ENCODE measurements at places on chromosomes 13 and 19. TPM values are rescaled to one million over a fixed set of nuclear protein-coding genes. Genes with fewer than 3 reads are reported as not detected.

PNKP gene
- total RNA-seq, result 144 TPM

SOX21 gene
- not detected for total RNA-seq

SLC25A23 gene
- total RNA-seq, result 35.5 TPM

TNNT1 gene
- not detected for total RNA-seq

BLOC1S3 gene
- 22.8 TPM for total RNA-seq

ODAD3 gene
- not detected for total RNA-seq

LYPD5 gene
- total RNA-seq, result 1.9 TPM

MLNR gene
- not detected for total RNA-seq

KCNC3 gene
- total RNA-seq, result 1.4 TPM

GRCh38 chr13:52009946-52010345 is 1.3 kb downstream of the ATP7B start:
- no peaks in the 10 kb centered on the region for H3K36me3 ChIP-seq
- no peak overlapping the region for H3K27ac ChIP-seq
- no peak overlapping the region for H3K4me3 ChIP-seq
- H3K27me3 ChIP-seq, result peaks cover 39% of the 10 kb centered on the region
- H3K4me1 ChIP-seq, result peaks cover 5% of the 10 kb centered on the region
- DNase-seq, result no peak

DNA sequence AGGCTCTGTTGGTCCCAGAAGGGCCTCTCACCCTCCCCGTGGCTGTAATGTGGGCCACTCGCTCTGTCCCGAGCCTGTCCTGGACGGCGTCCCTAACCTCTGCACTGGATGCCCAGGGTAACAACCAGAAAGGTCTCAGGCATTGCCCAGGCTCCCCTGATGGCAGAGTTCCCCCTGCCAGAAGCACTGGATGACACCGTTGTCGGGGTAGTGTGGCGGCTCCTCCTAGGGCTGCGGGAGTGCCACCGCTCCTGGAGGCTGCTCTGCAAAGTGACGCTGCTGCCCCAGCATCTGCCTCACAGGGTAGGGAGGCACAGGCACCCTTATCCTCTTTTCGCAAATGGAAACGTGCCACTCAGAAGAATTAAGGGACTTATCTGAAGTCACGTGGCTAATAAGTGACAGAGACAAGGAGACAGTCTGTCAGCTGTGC is 32.0 kb downstream of the MPHOSPH8 start:
- H3K4me3 ChIP-seq, result no peak overlapping the region
- H3K4me1 ChIP-seq, result peaks cover 9% of the 10 kb centered on the region
- DNase-seq, result no peak
- peaks cover 43% of the 10 kb centered on the region for H3K36me3 ChIP-seq

GRCh38 chr19:6761053-6761676 is 6.1 kb downstream of the SH2D3A start:
- peaks cover 16% of the 10 kb centered on the region for H3K4me1 ChIP-seq
- H3K36me3 ChIP-seq, result peaks cover 23% of the 10 kb centered on the region
- no peaks in the 10 kb centered on the region for H3K27me3 ChIP-seq
- no peak overlapping the region for H3K27ac ChIP-seq
- no peak for DNase-seq

- no peak overlapping the region for H3K4me3 ChIP-seq
- DNase-seq, result no peak
- peaks cover 6% of the 10 kb centered on the region for H3K4me1 ChIP-seq
- H3K36me3 ChIP-seq, result peaks cover 15% of the 10 kb centered on the region
- no peak overlapping the region for H3K27ac ChIP-seq
Observed at GRCh38 chr19:4350726-4351125, 7.4 kb downstream of the MPND start.

DNA sequence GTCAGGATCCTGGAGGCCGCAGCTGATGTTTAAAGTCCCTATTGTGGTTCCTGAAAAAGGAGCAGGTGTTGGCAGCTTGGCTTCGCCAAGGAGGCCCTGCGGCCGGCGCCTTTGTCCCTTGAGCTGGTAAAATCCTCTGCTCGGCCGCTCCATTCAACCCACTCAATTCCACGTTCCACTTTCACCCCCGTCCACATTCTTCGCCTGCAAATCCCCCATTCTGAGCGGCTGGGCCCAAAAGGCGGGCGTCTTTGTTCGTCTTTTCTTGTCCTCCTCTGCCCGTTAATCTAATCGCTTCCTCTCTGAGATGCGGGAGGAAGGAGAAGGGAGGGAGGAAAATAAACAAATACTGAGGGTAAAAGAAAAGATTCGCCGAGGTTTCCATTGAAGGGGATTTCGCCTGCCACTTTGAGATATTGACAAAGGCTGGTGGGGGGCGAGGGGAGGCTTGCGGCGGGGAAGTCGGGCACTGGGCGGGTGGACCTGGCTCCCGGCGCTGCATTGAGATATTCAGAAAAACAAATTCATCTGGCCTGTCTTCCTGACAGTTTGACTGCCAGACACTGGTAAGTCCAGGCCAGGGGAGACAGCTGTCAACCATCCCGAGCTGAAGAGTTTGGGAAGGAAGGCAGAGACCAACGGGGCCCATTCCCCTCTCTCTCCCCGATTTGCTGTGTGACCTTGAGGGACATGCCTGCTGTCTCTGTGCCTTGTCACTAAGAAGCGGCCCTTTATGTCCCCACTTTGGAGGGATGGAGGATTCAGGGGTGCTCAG is 37.6 kb downstream of the ZNRF4 start:
- no peaks in the 10 kb centered on the region for H3K36me3 ChIP-seq
- H3K27ac ChIP-seq, result no peak overlapping the region
- no peaks in the 10 kb centered on the region for H3K4me1 ChIP-seq
- peaks cover 27% of the 10 kb centered on the region for H3K27me3 ChIP-seq
- H3K4me3 ChIP-seq, result no peak overlapping the region

GRCh38 chr13:50366488-50367174 is 351.4 kb downstream of the KCNRG start:
- peaks cover 25% of the 10 kb centered on the region for H3K4me1 ChIP-seq
- H3K27ac ChIP-seq, result peak overlapping the region; percentile 75
- H3K36me3 ChIP-seq, result peaks cover 2% of the 10 kb centered on the region
- H3K27me3 ChIP-seq, result peaks cover 25% of the 10 kb centered on the region

- H3K27me3 ChIP-seq, result peaks cover 23% of the 10 kb centered on the region
- H3K36me3 ChIP-seq, result peaks cover 2% of the 10 kb centered on the region
- peak within 1 kb of the TSS; percentile 33 for H3K4me3 ChIP-seq
Observed at GRCh38 chr19:44905437-44906160, at the start of gene APOE. TSS of gene APOE (plus strand) at chr19:44905796. CDS start at chr19:44906625, 829 bp downstream.

DNA sequence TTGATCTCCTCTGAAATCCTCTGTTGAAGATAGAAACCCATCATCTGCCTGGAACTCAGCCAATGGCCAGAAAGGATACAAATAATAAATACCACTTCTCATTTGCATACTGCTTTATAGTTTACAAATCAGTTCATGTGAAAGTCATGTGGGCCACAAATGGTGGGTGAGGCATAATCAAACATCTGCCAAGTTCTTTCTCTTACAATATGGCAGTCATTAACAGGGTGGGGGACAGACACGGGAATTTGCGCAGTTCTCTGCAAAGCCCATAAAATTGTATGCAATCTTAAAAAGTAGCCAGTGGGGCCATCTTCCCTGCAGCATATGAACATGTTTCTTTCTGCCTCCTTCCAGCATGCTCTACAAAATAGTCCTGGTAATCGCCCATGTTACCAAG is 59.6 kb downstream of the NUFIP1 start:
- no peak overlapping the region for H3K4me3 ChIP-seq
- no peak overlapping the region for H3K27ac ChIP-seq
- H3K27me3 ChIP-seq, result peaks cover 14% of the 10 kb centered on the region
- DNase-seq, result no peak
- no peaks in the 10 kb centered on the region for H3K36me3 ChIP-seq

GRCh38 chr19:15649526-15649925 is 8.8 kb downstream of the CYP4F3 start:
- no peak overlapping the region for H3K4me3 ChIP-seq
- no peak for DNase-seq
- no peaks in the 10 kb centered on the region for H3K36me3 ChIP-seq
- no peak overlapping the region for H3K27ac ChIP-seq

DNA sequence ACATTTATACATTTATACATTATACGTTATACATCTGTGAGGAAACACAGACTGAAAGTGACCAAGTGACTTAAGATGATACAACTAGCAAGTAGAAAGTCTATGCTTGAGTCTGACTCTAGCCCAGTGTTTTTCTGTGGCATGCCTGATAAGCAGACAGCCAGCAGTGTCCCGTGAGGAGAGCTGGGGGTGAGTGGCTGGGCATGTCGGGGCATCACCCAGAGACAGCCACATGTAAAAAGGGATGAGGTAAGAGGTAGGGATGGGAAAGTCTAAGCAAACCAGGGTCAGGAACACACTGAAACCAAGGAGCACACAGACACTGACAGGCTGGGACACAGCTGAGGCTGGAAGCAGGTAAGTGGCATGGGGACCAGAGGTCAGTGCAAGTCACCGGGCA is 333.2 kb downstream of the FOXO1 start:
- peaks cover 9% of the 10 kb centered on the region for H3K36me3 ChIP-seq
- no peak for DNase-seq
- peaks cover 13% of the 10 kb centered on the region for H3K4me1 ChIP-seq

DNA sequence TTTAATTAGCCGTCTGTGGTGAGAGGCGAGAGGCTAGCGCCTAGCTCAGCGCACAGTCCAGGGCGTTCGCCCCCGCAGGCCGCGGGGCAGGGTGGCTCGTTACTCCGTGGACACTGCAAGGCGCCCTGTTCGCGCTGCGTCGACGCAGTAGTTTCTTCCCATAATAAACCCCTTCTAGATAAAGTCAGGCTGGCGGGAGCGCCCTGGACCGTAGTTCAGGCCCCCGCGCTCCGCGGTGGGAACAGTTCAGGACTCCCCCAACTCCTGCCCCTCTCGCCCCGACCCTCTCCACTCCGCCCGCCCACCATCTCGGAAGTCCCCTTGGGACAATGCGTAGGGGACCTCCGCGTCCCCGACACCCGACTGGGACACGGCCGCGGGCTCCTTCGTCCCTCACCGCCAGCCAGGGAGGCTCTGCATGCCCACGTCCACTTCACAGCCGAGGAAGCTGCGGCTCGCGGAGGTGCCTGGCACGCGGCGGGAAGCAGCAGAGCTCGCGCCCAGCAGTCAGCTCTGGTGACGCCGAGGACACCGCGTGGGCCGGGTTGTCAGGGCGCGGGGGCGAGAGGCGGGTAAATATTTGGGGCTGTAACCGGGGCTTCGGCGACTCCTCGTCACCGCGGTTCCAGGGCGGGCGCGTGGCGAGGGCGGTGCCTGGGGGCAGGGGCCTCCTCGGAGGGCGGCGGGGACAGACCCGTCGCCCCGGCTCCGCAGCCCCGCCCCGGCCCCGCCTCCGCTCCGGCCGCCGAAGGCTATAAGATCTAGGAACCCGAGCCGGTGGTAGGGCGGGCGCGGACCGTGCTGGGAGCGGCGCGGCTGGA is at the start of gene RGCC:
TSS of gene RGCC (plus strand) at position 783 of the 821 bp plus-strand sequence. CDS start 158 bp downstream, outside the sequence.
- peaks cover 36% of the 10 kb centered on the region for H3K4me1 ChIP-seq
- H3K36me3 ChIP-seq, result peaks cover 5% of the 10 kb centered on the region
- peak within 1 kb of the TSS; percentile 30 for H3K27ac ChIP-seq
- peaks cover 19% of the 10 kb centered on the region for H3K27me3 ChIP-seq
- peak within 1 kb of the TSS; percentile 89 for H3K4me3 ChIP-seq

GRCh38 chr19:5961969-5962945 is 15.7 kb downstream of the RANBP3 start:
- peaks cover 63% of the 10 kb centered on the region for H3K4me1 ChIP-seq
- peaks cover 6% of the 10 kb centered on the region for H3K36me3 ChIP-seq
- peak overlapping the region; percentile 95 for H3K27ac ChIP-seq
- peak; percentile 71 for DNase-seq

- no peaks in the 10 kb centered on the region for H3K36me3 ChIP-seq
- H3K27me3 ChIP-seq, result no peaks in the 10 kb centered on the region
- no peak overlapping the region for H3K27ac ChIP-seq
- DNase-seq, result no peak
Observed at GRCh38 chr19:6521718-6522646, 8.8 kb upstream of the TNFSF9 start.

GRCh38 chr13:44281252-44282000 is 92.2 kb upstream of the SERP2 start:
- peaks cover 11% of the 10 kb centered on the region for H3K4me1 ChIP-seq
- peaks cover 8% of the 10 kb centered on the region for H3K36me3 ChIP-seq
- peaks cover 16% of the 10 kb centered on the region for H3K27me3 ChIP-seq
- H3K27ac ChIP-seq, result no peak overlapping the region
- no peak overlapping the region for H3K4me3 ChIP-seq
- DNase-seq, result no peak

- DNase-seq, result peak; percentile 73
- H3K27me3 ChIP-seq, result peaks cover 8% of the 10 kb centered on the region
- H3K4me1 ChIP-seq, result peaks cover 19% of the 10 kb centered on the region
- H3K27ac ChIP-seq, result no peak overlapping the region
Observed at GRCh38 chr19:47239610-47240296, 8.8 kb upstream of the BBC3 start.

- peak; percentile 54 for DNase-seq
- H3K27ac ChIP-seq, result peak overlapping the region; percentile 91
- peaks cover 66% of the 10 kb centered on the region for H3K4me1 ChIP-seq
- H3K27me3 ChIP-seq, result no peaks in the 10 kb centered on the region
- H3K36me3 ChIP-seq, result peaks cover 15% of the 10 kb centered on the region
- H3K4me3 ChIP-seq, result peak overlapping the region; percentile 80
Observed at GRCh38 chr13:40613192-40613818, 53.1 kb downstream of the FOXO1 start.

- no peak overlapping the region for H3K27ac ChIP-seq
- H3K36me3 ChIP-seq, result no peaks in the 10 kb centered on the region
- peaks cover 34% of the 10 kb centered on the region for H3K27me3 ChIP-seq
- no peak for DNase-seq
- no peaks in the 10 kb centered on the region for H3K4me1 ChIP-seq
Observed at GRCh38 chr13:111037927-111038326, 77.2 kb upstream of the ARHGEF7 start.

GRCh38 chr19:31127134-31127967 is 221.9 kb downstream of the TSHZ3 start:
- DNase-seq, result no peak
- H3K27ac ChIP-seq, result no peak overlapping the region
- no peak overlapping the region for H3K4me3 ChIP-seq
- H3K36me3 ChIP-seq, result no peaks in the 10 kb centered on the region
- H3K27me3 ChIP-seq, result peaks cover 3% of the 10 kb centered on the region

DNA sequence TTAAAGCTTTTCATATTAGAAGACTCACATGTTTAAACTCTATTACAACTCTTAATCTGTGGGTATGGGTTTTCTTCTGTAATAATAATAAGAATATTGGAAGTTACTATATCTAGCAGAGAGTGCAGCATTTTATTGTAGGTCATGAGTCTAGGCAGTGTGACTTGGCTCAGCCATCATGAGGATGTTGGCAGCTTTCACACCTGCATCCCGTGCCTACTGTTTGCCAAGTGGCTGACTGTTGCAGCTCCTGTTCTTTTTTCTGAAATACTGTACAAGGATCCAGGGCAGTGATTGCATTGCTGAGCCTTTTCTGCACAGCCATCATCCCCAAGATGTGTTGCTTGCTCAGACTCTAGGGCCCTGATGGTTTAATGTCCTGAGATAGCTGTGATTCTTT is 47.4 kb downstream of the MTUS2 start:
- no peak overlapping the region for H3K27ac ChIP-seq
- H3K4me1 ChIP-seq, result no peaks in the 10 kb centered on the region
- peaks cover 13% of the 10 kb centered on the region for H3K27me3 ChIP-seq
- H3K4me3 ChIP-seq, result no peak overlapping the region
- DNase-seq, result no peak
- H3K36me3 ChIP-seq, result no peaks in the 10 kb centered on the region

DNA sequence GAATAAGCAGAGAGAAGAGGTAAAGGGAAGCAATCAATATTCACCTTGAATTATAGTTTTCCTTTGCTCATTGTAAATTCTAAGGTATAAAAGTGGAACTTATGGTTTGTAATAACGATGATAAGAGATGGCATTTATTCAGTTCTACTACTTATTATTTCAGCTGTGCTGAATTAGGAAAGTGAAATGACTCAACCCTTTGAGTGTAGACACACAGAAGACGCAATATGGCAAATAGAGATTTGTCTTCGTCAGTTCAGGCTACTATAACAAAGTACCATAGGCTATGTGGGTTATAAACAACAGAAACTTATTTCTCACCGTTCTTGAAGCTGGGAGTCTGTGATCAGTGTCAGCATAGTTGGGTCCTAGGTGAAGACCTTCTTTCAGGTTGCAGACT is 713.0 kb upstream of the PCDH9 start:
- H3K4me3 ChIP-seq, result no peak overlapping the region
- no peaks in the 10 kb centered on the region for H3K4me1 ChIP-seq
- DNase-seq, result no peak
- H3K27ac ChIP-seq, result no peak overlapping the region
- no peaks in the 10 kb centered on the region for H3K36me3 ChIP-seq

Data from activated naive CD8-positive, alpha-beta T cell treated with anti-CD3 and anti-CD28 coated beads, Interleukin-2, amount 10 ng/mL, durations not matched to agents 7 days and 5 days (primary cell).